Left lung (tissue), 14 donors: ENCODE measurements at places on chromosomes 1 and 21. TPM values are rescaled to one million over a fixed set of nuclear protein-coding genes. Genes with fewer than 3 reads are reported as not detected.

GART gene
- total RNA-seq, result 57.7 TPM

FAM72D gene
- total RNA-seq, result 0.41 TPM

HTR6 gene
- total RNA-seq, result not detected

CLCNKA gene
- total RNA-seq, result 0.39 TPM

OR2L13 gene
- not detected for total RNA-seq

ADGRB2 gene
- total RNA-seq, result 6.4 TPM

INAVA gene
- 5.5 TPM for total RNA-seq

GNG12 gene
- 71.9 TPM for total RNA-seq

LCE2B gene
- not detected for total RNA-seq

CATSPERE gene
- total RNA-seq, result 0.92 TPM
